B cell (primary cell): ENCODE measurements at places on chromosomes 3 and 15.

- no peak for DNase-seq
Measured at GRCh38 chr3:139425745-139426400, 36.4 kb upstream of the COPB2 start.

- no peak for DNase-seq
Measured at GRCh38 chr3:58335652-58335947, 2.9 kb downstream of the PXK start.

- no peak for DNase-seq
Measured at GRCh38 chr15:81291916-81292522, 31.9 kb downstream of the STARD5 start.

DNA sequence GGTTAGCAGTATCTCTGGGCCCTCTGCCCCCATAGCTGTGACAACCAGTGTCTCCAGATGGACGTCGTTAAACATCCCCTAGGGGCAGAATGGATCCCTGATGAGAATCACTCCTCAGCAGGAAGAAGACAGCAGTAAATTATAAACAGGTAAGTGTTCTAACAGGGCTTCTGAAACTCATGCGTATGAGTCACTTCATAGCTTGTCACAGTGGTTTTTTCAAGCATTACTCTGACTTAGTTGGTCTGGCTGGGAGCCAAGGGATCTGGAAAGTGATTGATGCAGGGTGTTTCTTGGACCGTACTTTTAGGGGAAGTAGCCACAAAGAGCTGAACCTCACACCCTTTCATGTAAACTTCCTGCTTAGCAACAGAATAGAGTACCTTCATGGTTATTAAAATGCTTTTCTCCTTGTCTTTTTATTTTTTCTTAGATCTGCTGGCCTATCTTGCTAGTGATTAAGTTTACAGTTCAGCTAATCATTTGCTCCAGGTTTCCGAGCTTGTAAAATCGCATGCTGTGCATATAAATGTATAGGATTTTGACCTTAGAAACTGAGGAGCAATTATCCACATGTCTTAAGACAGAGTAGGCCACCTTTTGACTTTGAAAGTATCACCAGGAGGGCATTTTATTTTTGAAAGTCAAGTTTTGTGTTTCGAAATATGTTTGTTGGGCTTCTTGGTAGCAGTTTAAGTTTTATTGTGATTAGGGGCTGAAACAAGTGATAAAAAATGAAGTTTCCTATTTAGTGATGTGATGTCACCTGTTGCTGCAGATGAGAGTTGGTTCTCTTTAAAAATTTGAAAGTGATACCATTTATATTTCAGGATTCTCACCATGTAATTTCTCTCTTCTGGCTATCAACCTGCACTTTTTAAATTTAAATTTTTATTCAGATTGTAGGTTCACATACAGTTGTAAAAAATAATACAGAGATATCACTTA lies 333.9 kb downstream of the PTPRG start:
- peak; percentile 60 for DNase-seq

DNA sequence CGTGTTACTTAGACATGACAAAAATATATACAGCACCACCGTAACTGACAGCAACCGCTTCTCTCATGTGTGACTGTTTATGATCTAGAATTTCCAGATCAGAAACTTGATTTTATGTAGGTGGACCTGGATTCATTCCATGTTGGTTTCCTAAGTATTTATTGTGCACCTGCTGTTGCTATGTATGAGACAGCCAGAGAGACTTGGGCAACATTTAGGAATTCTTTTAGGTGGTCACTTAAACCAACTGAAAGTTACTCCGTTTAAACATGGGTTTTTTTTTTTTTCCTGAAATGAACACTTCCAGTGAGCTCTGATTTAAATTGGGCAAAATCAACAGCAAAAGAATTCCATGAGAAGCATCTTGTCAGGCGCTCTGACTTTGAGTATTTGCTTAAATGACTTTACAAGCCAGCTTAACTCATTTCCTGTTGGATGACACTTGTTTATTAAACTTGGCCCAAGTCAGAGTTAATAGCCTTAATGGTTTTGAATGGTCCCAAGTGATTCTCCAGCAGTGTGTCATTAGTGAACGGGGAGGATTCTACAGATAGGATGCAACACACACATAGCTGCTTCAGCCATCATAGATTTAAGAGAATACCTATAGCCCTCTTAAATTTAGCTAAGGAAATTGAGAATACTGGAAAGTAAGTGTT lies 31.8 kb downstream of the MITF start:
- DNase-seq, result no peak

DNA sequence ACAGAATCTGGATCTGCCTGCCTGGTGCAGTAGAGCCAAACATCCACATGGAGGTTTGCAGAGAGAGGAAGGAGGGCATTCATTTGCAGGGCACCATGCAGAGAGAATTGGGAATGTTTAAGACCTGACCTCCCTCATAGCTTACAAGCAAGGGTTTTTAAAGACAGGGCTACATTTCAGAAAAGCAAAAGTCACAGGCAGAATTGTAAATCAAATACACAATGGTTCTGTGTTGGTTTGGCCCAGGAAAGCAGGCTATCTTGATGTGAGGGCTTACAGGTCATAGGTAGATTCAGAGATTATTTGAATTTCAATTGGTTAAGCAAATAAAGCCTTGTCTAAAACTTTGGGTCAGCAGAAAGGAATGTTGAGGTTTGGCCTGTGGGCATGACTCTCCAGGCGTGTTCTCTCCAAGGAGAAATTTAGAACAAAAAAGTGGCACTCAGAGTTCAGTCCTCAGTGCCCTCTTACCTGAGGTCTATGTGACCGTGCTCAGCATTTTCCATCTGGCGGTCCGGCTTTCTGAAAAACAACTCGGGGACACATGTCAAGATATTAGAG lies 91.5 kb downstream of the CD47 start:
- no peak for DNase-seq

GRCh38 chr3:51953445-51953844 lies 1.7 kb upstream of the GPR62 start:
- DNase-seq, result no peak
